ENCODE measurements at places on chromosomes 3 and 15.

DNA sequence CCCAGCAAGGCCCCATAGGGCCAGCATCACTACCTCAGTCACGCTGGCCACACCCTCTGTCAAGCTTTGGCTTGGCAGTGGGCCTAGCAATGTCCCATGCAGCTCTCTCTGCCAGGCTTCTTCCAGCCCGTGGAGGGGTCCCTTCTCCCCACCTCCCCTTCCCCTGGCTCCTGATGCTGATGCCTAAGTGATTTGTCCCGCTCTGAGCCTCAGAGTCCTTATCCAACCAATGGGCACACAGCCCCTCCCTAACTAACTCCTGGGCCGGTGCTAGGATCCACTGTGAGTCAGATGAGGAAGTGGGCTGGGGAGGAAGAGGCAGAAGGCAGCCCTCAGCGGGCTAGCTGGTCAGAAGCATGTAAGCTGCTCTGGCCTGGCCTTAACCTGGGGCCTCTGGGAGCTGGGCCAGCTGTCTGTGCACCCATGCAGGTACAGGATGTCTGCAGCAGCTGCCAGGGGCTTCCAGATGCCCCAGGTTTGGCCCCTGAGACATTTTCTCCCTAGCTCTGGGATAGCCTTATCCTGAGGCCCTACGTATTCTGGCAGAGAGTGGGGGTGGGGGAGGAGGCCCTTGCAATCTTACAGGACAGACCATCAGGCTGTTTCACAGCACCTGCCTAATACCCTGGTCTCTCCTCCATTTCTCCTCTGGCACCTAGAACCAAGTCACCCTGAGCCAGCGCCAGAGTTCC lies 740 bp upstream of the ZBTB47 start:
- DNase-seq: no peak

DNA sequence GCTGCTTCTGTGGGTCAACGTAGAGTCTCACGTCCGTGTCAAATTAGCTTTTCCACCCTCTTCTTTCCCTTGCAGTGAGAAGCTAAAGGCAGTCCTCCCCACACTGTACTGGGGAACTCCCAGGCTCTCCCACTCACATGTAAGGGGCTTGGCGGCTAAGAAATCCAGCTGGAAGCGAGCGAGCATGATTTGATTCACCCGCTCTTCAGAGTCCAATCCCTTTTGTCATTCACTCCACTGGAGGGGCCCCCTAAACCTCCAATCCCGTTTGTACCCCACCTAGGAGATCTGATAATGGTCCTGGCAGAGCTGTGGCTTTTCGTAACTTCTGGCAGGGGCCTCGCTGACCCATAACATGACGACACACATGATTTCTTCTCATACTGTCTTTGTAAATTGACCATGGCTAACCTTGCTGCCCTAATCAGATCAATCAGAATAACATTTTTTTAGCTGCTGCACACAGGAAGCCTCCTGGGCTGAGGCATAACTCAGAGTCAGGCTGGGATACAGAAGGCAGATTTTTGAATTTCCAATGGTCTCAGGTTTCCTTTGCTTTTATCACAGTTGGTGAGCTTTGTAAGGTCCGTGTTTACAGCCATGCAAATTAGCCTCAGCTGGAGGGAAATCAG lies 235.2 kb downstream of the GREM1 start:
- no peak for DNase-seq

DNA sequence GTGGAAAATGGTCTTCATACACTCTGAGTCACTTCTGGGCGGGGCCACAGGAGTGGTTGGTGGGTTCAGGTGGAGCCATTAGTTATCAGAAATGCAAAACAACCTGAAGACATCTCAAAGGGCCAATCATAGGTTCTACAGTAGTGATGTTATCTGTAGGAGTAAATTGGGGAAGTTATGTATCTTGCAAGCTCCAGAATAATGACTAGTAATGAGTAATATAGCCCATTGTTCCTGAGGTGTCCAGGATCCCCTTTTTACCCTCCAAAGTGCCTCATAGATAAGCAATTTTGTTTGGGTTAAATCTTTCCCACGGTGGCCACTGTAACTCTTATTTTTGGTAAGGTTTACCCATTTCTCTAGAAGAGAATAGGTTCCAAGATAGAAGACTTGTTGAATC lies 91.7 kb downstream of the PIK3R4 start:
- DNase-seq: no peak

DNA sequence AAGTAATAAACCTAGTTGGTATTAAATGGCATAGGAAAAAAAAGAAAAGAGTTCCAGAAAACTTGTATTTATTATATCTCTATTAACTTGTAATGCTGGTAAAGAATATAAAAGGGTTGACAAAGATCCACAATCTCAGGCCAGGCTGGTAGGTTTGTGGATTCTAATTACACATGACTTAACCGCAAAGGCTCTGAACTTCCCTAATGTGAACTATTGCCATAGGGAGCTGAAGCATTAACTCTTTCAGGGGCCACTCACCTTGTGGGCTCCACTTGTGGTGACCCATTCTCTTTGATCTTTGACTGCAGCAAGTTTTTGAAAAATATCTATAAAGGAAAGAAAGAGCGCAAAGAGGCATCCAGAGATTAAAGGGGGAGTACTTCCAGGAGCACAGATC lies 58.5 kb downstream of the NEK10 start:
- DNase-seq: no peak

- DNase-seq: no peak
Observed at GRCh38 chr3:195004512-195005250, 266.3 kb downstream of the XXYLT1 start.

GRCh38 chr3:64890006-64890405 lies 202.2 kb upstream of the ADAMTS9 start:
- no peak for DNase-seq

GRCh38 chr3:70982700-70983140 lies 600.8 kb downstream of the FOXP1 start:
- peak; percentile 38 for DNase-seq

GRCh38 chr15:25022233-25022632 lies 67.4 kb downstream of the SNRPN start:
- DNase-seq: no peak

GRCh38 chr3:131454501-131454900 lies 48.3 kb downstream of the MRPL3 start:
- no peak for DNase-seq

GRCh38 chr3:133963657-133964396 lies 65.9 kb downstream of the SLCO2A1 start:
- no peak for DNase-seq

- no peak for DNase-seq
Observed at GRCh38 chr3:17063596-17063995, 178.8 kb downstream of the PLCL2 start.

- no peak for DNase-seq
Observed at GRCh38 chr3:185583925-185584324, 2.2 kb upstream of the SENP2 start.

DNA sequence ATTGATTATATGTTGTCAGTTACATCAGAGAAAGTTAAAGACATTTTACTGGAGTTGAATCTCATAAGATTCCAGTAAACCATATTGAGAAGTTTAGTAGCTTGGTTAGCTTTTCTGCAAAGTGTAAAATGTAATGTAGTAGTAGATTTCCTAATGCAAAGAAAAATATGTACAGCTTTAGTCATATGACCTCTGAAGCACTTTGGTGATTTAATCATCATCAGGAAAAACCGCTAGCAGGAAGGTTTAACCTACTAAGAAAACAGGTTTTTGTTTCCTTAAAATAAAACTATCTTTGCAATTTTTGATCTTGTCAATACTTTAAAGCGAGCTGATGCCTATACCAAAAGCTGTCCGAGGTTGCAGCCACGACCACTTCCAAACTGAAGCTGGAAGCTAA lies 364.6 kb upstream of the ZNF385D start:
- DNase-seq: no peak

DNA sequence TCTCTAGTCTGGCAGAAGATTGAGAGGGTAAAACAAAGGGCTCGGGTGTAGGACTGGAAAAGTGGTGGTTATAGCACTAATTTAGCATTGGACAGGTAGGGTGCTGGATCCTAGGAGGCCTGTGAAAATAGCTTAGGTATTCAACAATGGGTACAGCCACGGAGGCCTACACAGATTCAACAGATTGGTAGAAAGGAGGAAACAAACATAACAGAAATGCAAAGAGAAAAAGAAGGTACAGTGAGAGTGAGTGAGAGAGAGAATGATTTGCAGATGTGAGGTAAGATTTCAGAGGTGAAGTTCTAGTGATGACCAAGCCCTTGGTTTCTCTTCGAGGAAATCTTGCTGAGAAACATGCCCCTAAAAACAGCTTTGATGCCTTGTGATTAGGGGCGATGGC lies 37.9 kb downstream of the ADIPOQ start:
- DNase-seq: no peak

DNA sequence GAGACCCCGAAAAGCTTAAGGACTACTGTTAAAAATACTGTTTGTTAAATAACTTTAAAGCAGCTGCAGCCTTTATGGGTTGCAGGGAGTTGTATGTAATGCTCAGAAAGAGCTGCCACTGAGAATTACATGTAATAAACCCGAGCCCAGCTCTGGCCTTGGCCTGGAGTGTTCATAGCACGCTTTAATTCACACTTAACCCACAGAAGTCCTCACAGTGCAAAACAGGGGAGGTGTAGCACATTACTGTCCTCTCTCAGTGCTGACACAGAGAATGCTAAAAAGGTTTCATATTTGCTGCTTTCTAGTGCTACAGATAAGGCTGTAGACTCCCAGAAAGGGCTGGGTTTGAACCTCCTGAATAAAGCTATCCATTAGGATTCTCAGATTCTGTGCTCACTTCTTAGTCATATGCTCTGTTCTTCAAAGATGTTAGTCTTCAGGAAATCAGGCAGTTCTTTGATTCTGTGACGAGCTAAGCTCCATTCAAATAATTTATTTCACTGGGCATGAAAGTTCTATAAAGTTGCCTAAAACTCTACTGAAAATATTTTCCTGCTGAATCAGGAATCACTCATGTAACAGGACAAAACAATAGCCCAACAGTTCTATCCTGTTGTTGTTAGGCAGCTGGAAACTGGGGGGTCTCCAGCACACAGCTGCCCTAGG lies 108.0 kb downstream of the SENP2 start:
- DNase-seq: no peak

- no peak for DNase-seq
Observed at GRCh38 chr3:171654809-171655208, 155.5 kb downstream of the PLD1 start.

DNA sequence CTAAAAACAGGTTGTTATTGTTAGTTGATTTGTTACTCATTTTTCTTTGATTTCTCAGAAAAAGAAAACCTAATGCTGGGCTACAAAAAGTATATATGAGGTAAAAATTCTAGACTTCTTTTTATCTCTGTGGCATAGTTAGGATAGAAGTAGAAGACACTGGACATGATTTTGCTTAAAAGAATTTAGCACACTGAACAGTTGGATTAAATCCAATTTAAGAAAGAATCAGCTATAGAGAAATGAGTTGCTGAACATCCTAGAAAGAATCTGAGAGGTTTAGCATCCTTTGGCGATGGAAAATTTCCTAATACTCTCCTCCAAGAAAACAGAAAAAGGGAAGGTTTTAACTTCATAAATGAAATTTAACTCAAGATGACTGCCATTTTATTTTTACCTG lies 259.7 kb downstream of the TBL1XR1 start:
- no peak for DNase-seq

- no peak for DNase-seq
Observed at GRCh38 chr3:37991823-37992222, 1.2 kb downstream of the VILL start.

DNA sequence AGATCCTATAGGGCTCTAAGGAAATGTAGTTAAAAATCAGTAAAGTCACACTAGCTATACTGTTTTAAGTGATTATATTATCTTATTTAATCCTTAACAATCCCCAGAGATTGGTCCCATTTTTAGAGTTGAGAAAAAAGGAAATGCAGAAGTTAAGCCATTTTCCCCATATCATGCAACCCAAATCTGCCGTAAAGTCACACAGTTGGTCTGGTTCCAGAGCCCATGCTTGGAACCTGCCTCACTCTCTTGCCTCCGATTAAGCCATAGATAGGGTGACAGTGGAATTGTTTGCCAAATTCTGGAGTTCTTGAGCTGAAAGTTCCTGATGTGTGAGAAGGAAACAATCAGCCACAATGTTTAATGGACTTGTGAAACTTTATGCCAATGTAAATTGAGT lies 2.3 kb upstream of the P2RY13 start:
- DNase-seq: no peak

GRCh38 chr3:46953234-46954010 lies 23.1 kb downstream of the CCDC12 start:
- DNase-seq: no peak

- no peak for DNase-seq
Observed at GRCh38 chr15:32849769-32850668, 132.2 kb downstream of the GREM1 start.

DNA sequence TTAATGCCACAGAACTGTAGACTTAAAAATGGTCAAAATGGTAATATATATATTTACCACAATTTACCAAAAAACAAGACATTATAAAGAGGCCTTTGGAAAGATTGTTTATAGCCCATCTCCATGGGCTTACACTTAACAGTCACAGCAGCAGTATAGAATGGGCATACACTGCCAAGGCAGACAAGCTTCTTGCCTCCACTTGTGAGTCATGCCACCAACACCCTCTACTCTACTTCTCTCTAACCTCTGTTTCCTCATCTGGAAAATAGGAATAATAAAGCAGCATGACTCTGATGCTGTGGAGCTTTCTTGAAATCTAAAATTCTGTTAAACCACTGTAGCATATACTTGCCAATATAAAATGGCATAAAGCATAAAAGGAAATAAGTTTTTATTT lies 14.4 kb upstream of the GPR156 start:
- DNase-seq: no peak

GRCh38 chr3:76954412-76954811 lies 85.5 kb upstream of the ROBO2 start:
- no peak for DNase-seq

DNA sequence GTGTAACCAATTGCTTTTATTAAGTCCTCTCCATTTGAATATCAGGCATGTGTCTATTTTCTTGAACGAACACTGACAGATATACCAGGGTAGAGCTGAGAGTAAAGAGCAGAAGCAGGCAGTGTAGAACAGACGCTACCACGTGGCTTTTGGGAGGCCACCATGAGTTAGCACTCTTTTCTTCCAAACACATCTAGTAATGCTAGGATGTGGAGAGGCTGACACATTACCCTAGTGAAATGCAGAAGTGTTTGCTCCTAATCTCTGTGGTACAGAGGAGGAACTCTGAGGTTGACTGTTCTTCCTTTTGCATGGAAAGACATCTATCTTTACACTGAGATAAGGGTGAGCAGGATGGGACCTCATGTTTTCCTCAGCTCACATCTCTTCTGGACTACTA lies 216.3 kb downstream of the SATB1 start:
- no peak for DNase-seq
